Activated CD8-positive, alpha-beta T cell treated with anti-CD3 and anti-CD28 coated beads for 36 hours (primary cell): ENCODE measurements at places on chromosomes 1 and 21. TPM values are rescaled to one million over a fixed set of nuclear protein-coding genes. Genes with fewer than 3 reads are reported as not detected.

Gene CD53
- total RNA-seq = 257 TPM

Gene MIXL1
- total RNA-seq = 0.16 TPM

Gene LCE1F
- not detected for total RNA-seq

Gene TINAGL1
- not detected for total RNA-seq

Gene RIMKLA
- 9.8 TPM for total RNA-seq

Gene S100A7A
- not detected for total RNA-seq

Gene BARHL2
- not detected for total RNA-seq

Gene GBP3
- 4.7 TPM for total RNA-seq

Gene LCE6A
- total RNA-seq = not detected

Gene CFAP74
- total RNA-seq = 0.38 TPM
